ENCODE measurements at places on chromosomes 4 and X.
A peak's percentile ranks its signal among the peaks of the same experiment; 100 is the strongest.

GRCh38 chr4:37268319-37268718 is 23.8 kb downstream of the NWD2 start:
- no peaks in the 10 kb centered on the region for H3K36me3 ChIP-seq
- no peak for DNase-seq
- H3K4me1 ChIP-seq, result no peaks in the 10 kb centered on the region
- no peak overlapping the region for H3K4me3 ChIP-seq
- no peak overlapping the region for H3K27ac ChIP-seq

- H3K4me1 ChIP-seq, result no peaks in the 10 kb centered on the region
- H3K27me3 ChIP-seq, result no peaks in the 10 kb centered on the region
- no peak overlapping the region for H3K4me3 ChIP-seq
- H3K27ac ChIP-seq, result no peak overlapping the region
- no peaks in the 10 kb centered on the region for H3K36me3 ChIP-seq
Measured at GRCh38 chrX:121864561-121864960, 817.2 kb downstream of the GLUD2 start.

- DNase-seq, result peak; percentile 42
- no peak overlapping the region for H3K4me3 ChIP-seq
- H3K27me3 ChIP-seq, result no peaks in the 10 kb centered on the region
Measured at GRCh38 chrX:70970482-70970995, 39.6 kb upstream of the SLC7A3 start.

GRCh38 chrX:7580127-7580526 is 262.8 kb upstream of the VCX start:
- no peaks in the 10 kb centered on the region for H3K36me3 ChIP-seq
- H3K4me1 ChIP-seq, result no peaks in the 10 kb centered on the region
- H3K27me3 ChIP-seq, result no peaks in the 10 kb centered on the region
- H3K27ac ChIP-seq, result no peak overlapping the region
- H3K4me3 ChIP-seq, result no peak overlapping the region
- DNase-seq, result peak; percentile 4

GRCh38 chrX:63889001-63889400 is 104.0 kb upstream of the ARHGEF9 start:
- H3K27me3 ChIP-seq, result no peaks in the 10 kb centered on the region
- no peak overlapping the region for H3K4me3 ChIP-seq
- no peak overlapping the region for H3K27ac ChIP-seq
- DNase-seq, result peak; percentile 9

GRCh38 chrX:130100180-130100579 is 10.1 kb downstream of the ELF4 start:
- DNase-seq, result no peak
- no peaks in the 10 kb centered on the region for H3K27me3 ChIP-seq
- H3K27ac ChIP-seq, result no peak overlapping the region
- no peaks in the 10 kb centered on the region for H3K4me1 ChIP-seq
- no peaks in the 10 kb centered on the region for H3K36me3 ChIP-seq
- no peak overlapping the region for H3K4me3 ChIP-seq

DNA sequence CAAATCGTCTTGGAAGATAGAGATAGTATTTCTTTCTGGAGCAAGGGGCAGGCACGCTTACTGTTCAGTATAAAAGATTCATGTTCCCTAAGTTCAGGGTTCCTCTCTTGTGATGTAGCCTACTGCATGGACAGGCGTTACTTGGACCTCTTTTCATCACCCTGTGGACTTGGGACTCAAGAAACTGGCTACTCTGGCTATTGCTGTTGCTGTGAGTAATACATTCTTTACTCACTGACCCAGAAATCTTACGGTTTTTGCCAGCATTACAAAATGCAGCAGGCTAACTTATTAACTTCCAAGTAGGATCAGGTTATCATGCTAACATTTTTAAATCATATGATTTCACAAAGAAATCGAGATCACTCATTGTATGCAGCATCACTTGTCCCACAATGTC is 12.8 kb upstream of the GUCY1B1 start:
- H3K27ac ChIP-seq, result no peak overlapping the region
- H3K4me3 ChIP-seq, result no peak overlapping the region
- DNase-seq, result no peak

- no peaks in the 10 kb centered on the region for H3K4me1 ChIP-seq
- H3K4me3 ChIP-seq, result no peak overlapping the region
- no peak overlapping the region for H3K27ac ChIP-seq
- no peaks in the 10 kb centered on the region for H3K36me3 ChIP-seq
- H3K27me3 ChIP-seq, result no peaks in the 10 kb centered on the region
Measured at GRCh38 chrX:38831949-38832348, 30.7 kb downstream of the MID1IP1 start.

- no peaks in the 10 kb centered on the region for H3K36me3 ChIP-seq
- DNase-seq, result no peak
- H3K27me3 ChIP-seq, result no peaks in the 10 kb centered on the region
- no peaks in the 10 kb centered on the region for H3K4me1 ChIP-seq
- no peak overlapping the region for H3K4me3 ChIP-seq
- H3K27ac ChIP-seq, result no peak overlapping the region
Measured at GRCh38 chr4:4704267-4704666, 155.2 kb upstream of the MSX1 start.

DNA sequence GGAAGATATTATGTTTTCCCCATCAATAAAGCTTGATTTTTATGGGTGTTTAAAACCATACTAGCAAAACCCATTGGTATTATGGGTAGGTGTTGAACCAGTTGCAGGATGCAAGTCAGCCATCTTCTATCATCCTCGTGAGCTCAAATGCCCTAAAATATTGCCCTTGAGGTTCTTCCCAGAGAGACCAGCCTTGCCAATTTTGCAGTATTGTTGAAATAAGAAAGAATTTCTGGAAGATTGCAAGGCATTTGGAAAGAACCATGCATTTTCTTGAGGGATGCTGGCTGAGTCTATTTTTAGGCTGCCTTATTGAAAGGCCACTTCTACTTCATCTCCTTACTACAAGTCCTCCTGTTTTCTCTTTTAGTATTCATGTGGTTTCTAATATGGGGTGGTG is 60.9 kb upstream of the SOD3 start:
- no peaks in the 10 kb centered on the region for H3K4me1 ChIP-seq
- H3K27ac ChIP-seq, result no peak overlapping the region
- no peak overlapping the region for H3K4me3 ChIP-seq
- no peak for DNase-seq

DNA sequence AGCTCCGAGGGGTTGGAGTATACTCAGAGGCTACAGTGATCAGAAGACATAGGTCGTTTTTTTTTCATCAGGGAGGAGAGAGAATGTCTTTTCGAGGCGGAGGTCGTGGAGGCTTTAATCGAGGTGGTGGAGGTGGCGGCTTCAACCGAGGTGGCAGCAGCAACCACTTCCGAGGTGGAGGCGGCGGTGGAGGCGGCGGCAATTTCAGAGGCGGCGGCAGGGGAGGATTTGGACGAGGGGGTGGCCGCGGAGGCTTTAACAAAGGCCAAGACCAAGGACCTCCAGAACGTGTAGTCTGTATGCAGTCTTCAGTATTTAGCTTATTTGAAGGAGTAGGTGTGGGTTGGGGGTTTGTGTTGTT is 500 bp downstream of the GAR1 start:
- no peak for DNase-seq
- H3K4me3 ChIP-seq, result peak overlapping the region; percentile 92
- peaks cover 2% of the 10 kb centered on the region for H3K4me1 ChIP-seq
- H3K27me3 ChIP-seq, result no peaks in the 10 kb centered on the region
- H3K27ac ChIP-seq, result no peak overlapping the region

DNA sequence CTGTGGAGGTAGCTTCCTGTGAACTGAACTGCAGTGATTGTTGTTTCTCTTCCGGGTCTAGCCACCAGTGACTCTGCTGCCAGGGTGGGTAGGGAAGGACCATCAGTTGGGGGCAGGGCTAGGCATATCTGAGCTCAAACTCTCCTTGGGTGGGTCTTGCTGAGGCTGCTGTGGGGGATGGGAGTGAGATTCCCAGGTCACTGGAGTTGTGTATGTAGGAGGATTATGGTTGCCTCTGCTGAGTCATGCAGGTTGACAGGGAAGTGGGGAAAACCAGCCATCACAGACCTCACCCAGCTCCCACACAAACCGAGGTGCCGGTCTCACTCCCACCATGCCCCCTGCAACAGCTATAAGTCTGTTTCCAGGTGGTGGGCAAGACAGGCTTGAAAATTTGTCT is 1937.8 kb downstream of the PCDH7 start:
- H3K27ac ChIP-seq, result no peak overlapping the region
- H3K27me3 ChIP-seq, result no peaks in the 10 kb centered on the region
- peak; percentile 49 for DNase-seq
- H3K4me3 ChIP-seq, result no peak overlapping the region
- no peaks in the 10 kb centered on the region for H3K4me1 ChIP-seq

GRCh38 chr4:73859614-73860088 is 6.6 kb downstream of the PF4V1 start:
- H3K4me1 ChIP-seq, result no peaks in the 10 kb centered on the region
- H3K4me3 ChIP-seq, result no peak overlapping the region
- H3K36me3 ChIP-seq, result no peaks in the 10 kb centered on the region

DNA sequence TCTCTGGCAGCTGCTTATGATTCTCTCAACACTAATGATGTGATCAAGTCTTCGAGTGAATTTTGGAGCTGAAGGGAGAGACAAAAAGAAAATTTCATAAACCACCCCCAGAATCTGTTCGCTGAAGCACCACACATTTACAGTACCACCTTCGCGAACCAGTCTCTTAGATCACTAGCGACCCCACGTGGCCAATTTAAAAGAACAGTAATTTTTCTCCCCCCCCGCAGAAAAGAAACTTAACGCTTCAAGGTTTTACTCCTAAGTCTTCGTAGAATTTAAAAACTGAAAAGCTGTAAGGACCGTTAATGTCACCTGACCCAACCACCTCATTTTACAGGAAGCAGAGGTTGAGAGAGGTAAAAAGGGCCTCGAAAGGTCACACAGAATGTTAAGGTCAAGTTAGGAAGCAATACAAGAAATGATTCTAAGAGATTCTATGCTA is 187.5 kb downstream of the QDPR start:
- peaks cover 4% of the 10 kb centered on the region for H3K4me1 ChIP-seq
- H3K36me3 ChIP-seq, result no peaks in the 10 kb centered on the region
- peak; percentile 64 for DNase-seq
- H3K27me3 ChIP-seq, result no peaks in the 10 kb centered on the region
- no peak overlapping the region for H3K27ac ChIP-seq
